ENCODE measurements at places on chromosomes 5 and 9.
A peak's percentile ranks its signal among the peaks of the same experiment; 100 is the strongest.

DNA sequence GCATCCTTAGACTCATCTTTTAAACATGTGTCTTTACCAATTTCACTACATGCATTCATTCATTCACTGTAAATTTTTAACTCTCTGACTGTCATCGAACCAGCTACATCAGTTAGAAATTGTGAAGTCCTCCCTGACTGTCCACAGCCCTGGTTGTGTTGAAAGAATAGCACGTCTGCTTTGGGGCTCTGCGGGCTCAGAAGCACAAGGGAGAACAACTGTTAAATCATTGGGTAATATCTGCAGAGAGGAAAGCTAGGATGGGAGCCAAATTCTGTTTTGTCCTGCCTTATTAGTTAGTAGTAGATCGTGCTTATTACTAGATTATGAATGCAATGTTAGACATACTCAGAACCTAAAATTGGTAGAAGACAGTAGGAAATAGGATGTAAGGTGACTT is 26.3 kb upstream of the FAM120AOS start:
- DNase-seq: no peak

DNA sequence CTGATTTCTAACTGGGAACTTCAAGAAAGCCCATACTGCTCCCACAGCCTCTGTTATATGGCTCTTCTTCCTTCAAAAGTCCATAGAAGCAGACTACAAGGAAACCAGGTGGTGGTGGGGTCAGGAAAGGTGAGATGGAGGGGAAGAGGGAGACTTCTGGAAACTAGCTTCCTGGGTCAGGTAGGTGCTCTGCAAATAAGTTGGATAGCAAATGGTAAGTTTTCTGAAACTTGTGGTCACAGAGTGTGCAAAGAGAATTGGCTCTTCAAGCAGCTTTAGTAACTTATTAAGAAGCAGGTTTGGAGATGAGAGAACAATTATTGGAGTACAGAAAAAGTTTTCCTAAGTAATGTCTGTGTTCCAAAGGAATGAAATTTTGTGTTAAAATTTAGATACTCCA is 316.9 kb downstream of the ADGRV1 start:
- no peak for DNase-seq

GRCh38 chr5:71455427-71456361 is at the start of gene BDP1:
TSS of gene BDP1 (plus strand) at chr5:71455651. CDS start at chr5:71455878, 227 bp downstream.
- DNase-seq: peak; percentile 98

DNA sequence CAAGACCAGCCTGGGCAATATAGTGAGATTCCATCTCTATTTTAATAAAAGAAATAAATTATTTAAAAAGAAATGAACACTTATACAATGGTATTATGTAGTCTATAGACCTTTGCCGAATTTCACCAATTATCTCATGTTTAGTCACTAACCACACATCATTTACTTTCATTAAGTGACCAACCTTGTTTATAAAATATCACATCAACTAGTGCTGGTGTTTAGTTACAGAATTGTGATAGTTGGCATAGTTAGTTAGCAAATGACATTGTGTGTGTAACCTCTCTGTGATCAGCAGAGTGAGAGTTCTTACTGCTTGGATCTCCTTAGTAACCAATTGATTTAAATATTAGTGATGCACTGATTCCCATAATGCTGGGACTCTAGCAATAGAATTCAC is 71.8 kb downstream of the PRR16 start:
- DNase-seq: no peak

DNA sequence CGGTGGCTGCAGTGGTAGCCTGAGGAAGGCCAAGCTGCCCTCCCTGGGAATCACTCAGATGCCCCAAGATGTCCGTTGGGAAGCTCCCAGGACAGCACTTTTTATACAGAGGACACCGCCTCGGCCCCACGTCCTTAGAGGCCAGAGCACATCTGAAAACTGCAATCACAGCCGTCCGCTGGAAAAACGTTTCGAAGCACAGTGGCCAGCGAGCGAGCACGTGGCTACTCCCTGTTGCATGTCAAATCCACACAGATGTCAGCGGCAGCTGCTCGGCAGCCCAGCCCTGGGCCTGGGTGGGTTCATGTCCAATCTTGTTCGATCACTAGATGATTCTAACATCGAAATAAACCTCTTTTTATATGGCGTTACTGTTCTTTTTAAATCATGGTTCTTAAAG is 8.9 kb downstream of the PPP1R26 start:
- DNase-seq: no peak

- no peak for DNase-seq
These were observed 31.6 kb downstream of the NEURL1B start for GRCh38 chr5:172672681-172673080.

DNA sequence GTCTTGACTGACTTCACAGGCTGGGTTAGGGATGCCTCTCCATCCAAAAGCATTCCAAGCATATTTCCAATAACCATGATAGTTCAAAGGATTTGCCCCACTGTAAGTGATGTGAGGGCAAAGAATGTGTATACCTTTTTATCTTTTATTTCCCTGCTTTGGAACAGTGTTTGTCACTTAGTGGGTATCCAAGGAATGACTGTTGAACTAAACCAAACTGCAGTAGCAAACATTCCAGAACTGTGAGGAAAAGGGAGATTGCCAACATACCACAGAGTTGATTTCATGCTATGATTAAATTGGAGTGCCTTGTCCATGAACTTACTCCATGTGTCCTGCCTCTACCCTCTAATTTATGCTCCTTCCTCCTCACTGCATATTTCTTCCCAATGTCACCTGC is 400.0 kb downstream of the KIAA0825 start:
- no peak for DNase-seq

- DNase-seq: no peak
These were observed 459.6 kb downstream of the ACTL7B start for GRCh38 chr9:108396193-108396592.

DNA sequence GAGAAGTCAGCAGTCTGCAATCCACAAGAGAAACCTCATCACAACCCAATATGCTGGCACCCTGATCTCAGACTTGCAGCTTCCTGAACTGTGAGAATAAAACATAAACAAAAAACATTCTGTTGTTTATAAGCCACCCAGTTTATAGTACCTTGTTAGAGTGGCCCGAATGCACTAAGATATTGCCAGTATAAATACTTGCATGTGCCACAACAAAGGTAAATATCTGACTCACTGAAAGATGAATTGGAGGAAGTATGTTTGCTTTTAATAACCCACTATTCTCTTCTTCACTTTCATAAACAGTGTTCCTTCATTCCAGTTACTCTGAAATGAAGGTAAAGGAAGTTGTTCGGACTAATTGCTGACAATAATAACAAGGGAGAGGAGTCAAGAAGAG is 1163.4 kb upstream of the CDH6 start:
- DNase-seq: no peak

- no peak for DNase-seq
These were observed 160.6 kb downstream of the PLK2 start for GRCh38 chr5:58299256-58299655.

- DNase-seq: no peak
These were observed 236.9 kb downstream of the ARRDC3 start for GRCh38 chr5:91146230-91146629.

- DNase-seq: no peak
These were observed 4.2 kb upstream of the RASGEF1C start for GRCh38 chr5:180213256-180213600.

GRCh38 chr9:84570482-84571154 is 98.9 kb upstream of the NTRK2 start:
- DNase-seq: no peak

DNA sequence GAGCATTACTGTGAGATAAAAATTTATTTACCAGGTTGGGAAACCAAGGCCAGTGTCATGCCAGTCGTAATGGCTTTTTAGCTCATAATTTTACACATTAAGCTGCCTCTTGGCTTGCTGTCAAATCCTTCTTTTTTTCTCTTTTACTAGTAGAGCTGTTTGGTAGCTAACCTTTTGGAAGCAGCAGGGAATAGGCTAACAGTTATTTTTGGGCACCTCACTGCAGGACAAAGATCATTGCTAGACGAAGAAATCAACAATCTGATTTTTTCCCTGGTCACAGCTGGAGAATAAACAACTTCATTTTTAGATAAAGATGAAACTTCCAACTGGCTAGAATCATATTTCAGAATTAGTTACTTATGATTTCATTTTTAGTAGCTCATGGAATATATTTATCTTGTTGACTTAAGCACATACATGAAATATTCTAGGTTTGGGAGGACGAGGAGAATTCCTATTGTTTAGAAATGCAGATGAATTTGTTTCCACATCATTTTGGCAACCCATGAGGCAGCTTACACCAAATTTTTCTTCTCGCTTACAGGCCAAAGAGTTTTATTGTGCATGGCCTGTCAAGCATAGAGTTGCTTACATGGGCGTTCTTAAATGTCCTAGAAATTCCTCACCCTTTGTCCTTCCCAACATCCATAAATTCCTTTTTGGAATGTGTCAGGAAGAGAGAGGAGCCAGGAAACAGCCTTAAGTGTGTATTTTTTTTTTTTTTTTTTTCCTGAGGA is 19.6 kb downstream of the TNC start:
- no peak for DNase-seq

- no peak for DNase-seq
These were observed 136.4 kb downstream of the OLFM1 start for GRCh38 chr9:135223831-135224230.

DNA sequence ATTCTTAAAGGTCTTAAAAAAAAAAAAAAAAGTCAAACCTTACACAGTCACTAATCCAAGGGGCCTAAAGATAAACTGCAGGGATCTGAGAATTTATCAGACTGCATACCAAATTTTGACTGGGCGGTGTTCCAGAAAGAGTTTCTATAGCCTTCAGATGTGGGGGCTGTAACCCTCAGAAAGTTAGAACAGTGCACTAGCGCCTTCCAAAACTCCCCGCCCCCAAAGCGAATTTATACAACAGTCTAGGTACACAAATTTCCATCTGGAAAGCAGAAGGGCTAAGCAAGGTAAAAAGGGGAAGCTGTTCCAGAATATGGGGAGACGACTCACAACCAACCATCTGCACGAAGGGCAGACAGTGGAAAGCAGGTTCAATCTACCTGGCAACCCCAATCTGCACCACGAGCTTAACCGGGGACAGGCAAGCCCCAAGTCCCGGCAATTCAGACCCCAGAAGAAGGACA is 813 bp downstream of the ERMP1 start:
- DNase-seq: peak; percentile 42

- no peak for DNase-seq
These were observed 169.7 kb upstream of the IRX2 start for GRCh38 chr5:2921176-2921575.

GRCh38 chr5:13632676-13633075 is 311.8 kb downstream of the DNAH5 start:
- DNase-seq: no peak

GRCh38 chr9:121360601-121361374 is 9.3 kb downstream of the STOM start:
- DNase-seq: no peak

GRCh38 chr9:83304686-83305085 is 233.5 kb downstream of the FRMD3 start:
- no peak for DNase-seq

DNA sequence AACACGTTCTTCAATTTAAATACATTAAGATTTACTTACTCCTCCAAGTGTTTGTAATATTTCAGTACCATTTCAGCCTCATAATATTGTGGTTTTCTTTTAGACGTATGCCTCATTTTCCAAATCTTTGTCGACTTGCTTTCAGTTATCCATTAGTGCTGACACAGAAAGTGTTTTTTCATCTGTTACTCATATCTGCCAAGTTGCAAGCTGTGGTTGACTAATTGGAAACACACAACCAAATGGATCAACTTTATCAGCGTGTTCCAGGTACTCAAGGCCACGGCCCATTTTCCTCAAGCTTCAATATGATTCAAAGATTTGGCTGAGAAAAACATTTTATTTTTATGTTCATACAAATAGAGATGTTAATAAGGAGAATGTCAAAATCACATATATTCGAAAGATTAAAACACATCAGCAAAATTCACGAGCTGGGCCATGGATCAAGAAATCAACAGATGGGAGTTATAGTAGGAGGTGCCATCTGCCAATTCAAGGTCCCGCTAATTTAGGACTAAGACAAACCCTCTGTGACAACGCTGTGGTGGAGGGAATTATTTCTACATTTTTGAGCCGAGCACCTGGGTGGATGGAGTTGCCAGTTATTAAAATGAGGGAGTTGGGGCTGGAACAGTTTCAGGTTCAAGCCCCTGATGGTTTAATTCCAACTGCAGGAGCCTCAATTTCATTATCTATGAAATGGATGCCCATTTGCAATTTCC is 27.2 kb upstream of the CCNJL start:
- no peak for DNase-seq

- no peak for DNase-seq
These were observed 494.2 kb downstream of the ZNF608 start for GRCh38 chr5:124252191-124252638.

GRCh38 chr9:106868565-106868964 is 5.6 kb downstream of the ZNF462 start:
- DNase-seq: no peak

GRCh38 chr9:128294142-128294541 is 18.1 kb downstream of the SWI5 start:
- DNase-seq: no peak

- no peak for DNase-seq
These were observed 470 bp downstream of the HBEGF start for GRCh38 chr5:140345919-140346347.

DNA sequence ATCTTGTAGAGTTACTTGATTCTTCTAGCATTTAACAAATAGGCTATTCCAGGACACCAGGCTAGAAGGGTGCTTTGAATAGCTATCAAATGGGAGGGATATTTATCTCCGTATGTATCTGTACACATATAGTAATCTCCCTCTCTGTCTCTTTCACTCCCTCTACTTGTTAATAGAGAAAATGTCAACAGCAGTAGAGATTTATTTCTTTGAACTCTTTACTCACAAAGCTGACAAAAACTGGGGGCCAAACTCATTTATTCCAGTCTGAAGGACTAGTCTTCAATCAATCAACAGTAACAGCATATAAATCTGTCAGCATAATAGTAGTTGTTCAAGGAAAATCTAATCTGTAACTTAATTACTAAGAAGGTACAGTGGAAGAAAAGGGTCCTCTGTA is 78.2 kb upstream of the FER start:
- no peak for DNase-seq

GRCh38 chr9:35273591-35273990 is 111.8 kb downstream of the UNC13B start:
- no peak for DNase-seq

DNA sequence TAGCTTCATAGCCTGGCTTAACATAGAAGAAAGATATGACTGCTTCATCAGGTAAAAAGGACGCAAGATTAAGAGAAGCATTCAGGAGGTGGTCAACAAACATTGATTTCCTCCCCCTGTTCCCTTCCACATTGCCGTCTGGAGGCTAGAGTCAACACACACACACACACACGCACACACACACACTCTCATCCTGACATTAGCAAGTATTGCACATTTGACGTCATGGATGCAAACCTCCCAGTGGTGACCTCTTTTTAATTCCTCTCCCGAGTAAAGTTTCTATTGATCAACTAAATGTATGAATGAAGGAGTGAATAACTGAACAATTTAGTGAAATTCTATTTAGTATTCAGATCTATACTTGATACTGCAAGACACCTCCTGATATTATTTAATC is 332.8 kb downstream of the ELAVL2 start:
- no peak for DNase-seq

DNA sequence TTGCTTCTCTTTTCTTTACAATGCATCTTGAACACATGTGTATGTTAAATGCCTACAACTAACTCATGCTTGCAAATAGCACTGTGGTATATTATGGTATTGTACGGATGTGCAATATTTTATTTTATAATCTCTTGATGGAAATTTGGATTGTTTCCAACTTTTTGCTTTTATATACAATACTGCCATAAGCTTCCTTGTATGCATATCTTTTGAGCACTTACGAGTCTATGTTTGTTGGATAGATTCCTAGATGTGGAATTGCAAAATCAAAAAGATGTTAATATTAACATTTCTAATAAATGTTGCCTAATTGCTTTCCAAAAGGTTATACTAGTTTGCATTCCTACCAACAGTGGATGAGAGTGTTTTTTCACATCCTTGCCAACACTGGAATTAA is 3.4 kb upstream of the GALNT12 start:
- DNase-seq: no peak
